ENCODE measurements at places on chromosomes 3 and 15.

- no peak for DNase-seq
Measured at GRCh38 chr3:42052132-42052483, 39.0 kb upstream of the TRAK1 start.

GRCh38 chr15:43648649-43649429 is at the start of gene CATSPER2:
TSS of gene CATSPER2 (minus strand) at chr15:43648844. CDS start at chr15:43648061, 783 bp downstream.
- DNase-seq = no peak

DNA sequence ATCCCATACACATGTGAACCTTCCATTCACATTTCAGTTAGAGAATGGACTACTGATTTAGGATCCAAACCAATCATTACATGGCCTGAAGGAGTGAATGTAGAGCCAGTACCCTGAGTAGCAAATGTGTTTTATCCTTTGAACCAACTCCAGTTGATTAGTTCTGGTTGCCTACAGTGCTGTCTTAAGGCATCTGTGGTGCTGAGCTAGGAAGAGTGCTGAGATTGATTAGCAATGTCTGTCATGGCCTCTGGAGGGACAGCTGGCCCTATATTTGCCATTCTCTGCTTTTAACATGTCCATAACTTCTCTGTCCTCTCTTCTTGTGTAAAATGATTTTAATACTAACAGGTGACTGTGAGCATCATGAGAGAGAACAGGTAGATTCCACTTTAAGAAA is 11.1 kb downstream of the LRTM1 start:
- DNase-seq = no peak

DNA sequence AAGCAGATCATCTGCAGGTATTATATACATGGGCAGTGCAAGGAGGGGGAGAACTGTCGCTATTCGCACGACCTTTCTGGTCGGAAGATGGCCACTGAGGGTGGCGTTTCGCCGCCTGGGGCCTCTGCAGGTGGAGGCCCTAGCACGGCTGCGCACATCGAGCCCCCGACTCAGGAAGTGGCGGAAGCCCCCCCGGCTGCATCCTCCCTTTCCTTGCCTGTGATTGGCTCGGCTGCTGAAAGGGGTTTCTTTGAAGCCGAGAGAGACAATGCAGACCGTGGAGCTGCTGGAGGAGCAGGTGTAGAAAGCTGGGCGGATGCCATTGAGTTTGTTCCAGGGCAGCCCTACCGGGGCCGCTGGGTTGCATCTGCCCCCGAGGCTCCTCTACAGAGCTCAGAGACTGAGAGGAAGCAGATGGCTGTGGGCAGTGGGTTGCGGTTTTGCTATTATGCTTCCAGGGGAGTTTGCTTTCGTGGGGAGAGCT is 639 bp downstream of the MKRN3 start:
- DNase-seq = peak; percentile 1

DNA sequence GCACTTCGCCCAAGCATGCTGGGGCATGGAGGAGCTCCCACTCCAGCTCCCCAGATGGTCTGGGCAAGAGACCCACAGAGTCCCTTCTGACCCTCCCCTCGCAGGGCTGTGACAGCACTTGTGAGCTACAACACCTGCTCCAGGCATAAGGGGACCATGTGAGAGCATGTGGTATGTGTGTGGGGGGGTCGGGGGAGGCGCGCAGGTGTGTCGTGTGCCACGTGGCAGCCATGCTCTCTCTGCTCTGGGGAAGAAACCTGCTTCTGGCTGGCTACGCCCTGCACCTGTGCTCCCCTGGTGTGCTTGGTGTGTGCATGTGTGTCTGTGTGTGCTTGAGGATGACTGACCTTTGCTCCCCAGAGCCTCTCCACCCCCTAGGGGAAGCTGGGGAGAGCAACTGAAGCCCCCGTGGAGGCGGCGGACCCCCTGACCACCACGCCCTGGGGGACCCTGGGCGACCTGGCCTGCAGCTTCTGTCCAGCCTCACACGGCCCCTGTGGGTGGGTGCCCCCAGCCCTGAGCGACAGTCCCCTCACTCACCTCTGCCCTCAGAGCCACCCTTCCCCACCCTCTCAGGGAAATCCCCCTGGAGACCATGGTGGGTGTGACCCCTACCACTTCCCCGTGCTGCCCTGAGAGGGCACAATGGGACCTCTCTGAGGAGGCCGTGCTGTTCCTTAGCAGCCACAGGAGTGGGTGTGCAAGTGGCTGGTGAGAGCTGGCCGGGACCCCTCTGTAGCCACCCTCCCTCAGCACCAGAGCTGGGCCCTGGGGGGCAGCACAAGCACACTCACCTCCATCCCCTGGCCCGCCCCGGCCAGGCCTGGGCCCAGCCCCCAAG is 16.6 kb upstream of the SEC13 start:
- DNase-seq = no peak

DNA sequence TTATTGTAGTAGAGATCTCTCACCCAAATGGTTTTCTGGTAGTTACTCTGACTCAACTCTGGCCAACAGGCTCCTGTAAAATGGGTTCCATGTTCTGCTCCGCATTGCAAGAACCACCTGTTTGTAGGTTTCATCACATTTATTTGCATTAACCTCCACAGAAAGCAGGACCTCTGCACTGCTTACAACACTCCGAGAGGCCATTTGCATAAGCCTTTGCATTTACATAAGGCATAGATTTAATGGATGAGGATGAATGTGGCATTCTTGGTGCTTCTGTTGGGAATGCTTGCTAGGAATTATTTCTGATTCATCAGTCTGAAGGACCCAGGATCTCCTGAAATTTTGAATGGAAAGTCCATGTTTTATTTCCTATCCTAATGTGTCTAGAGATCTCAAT is 320.1 kb downstream of the ZNF621 start:
- no peak for DNase-seq

GRCh38 chr3:123586131-123586530 is 1.3 kb upstream of the HACD2 start:
- peak; percentile 27 for DNase-seq

DNA sequence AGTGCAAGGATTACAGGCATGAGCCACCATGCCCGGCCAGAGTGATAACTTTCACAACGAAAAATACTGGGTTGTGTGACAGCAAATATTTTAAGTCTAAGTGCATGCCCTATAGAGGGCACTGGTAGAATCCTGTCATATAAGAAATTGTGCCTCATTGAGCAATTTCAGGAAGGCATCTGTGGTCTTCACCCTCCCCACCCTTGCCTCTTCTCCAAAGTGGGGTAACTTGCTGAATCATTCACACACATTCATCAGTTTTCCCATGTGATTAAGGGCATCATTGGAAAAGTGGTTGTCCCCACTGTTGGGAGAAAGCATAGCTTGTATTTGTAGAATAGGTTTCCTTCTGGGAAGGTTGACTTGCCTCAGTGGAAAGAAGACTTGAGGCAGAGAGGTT is 9.2 kb downstream of the MITF start:
- no peak for DNase-seq

DNA sequence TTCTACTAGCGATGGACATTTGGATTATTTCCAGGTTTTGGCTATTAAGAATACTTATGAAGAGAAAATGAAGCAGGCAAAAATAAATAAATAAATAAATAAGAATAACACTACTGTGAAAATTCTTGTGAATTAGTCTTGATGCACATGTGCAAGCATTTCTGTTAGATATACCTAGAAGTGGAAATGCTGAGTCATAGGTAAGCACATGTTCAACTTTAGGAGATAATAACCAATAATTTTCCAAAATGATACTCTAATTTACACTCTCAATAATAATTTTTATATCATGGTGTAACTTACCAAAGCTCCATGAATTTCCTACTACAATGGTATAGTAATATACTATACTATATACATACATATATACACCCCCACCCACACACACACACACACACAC is 23.4 kb downstream of the EMC4 start:
- no peak for DNase-seq

DNA sequence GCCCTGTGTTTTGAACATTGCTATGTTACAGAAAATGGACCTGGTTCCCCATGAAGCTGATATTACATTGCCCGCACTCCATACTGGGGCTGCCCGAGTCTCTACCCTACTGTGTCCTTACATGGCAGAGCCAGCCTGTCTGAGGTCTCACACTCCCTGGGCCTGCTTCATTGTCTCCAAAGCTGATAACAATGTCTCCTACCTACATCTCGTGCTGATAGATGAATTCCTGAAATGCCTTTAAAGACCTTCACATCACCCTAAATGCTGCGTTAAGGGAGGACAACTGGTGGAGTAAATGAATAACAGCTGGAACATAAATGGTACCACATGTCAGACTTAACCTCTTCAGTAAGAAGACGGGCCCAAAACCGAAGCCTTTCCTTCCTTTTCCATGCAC is 62.9 kb upstream of the PTX3 start:
- no peak for DNase-seq

- no peak for DNase-seq
Measured at GRCh38 chr3:185647134-185647879, 61.2 kb downstream of the SENP2 start.

GRCh38 chr15:40766906-40767837 is 2.6 kb upstream of the C15orf62 start:
- no peak for DNase-seq

- no peak for DNase-seq
Measured at GRCh38 chr3:134711284-134711683, 60.5 kb upstream of the KY start.

DNA sequence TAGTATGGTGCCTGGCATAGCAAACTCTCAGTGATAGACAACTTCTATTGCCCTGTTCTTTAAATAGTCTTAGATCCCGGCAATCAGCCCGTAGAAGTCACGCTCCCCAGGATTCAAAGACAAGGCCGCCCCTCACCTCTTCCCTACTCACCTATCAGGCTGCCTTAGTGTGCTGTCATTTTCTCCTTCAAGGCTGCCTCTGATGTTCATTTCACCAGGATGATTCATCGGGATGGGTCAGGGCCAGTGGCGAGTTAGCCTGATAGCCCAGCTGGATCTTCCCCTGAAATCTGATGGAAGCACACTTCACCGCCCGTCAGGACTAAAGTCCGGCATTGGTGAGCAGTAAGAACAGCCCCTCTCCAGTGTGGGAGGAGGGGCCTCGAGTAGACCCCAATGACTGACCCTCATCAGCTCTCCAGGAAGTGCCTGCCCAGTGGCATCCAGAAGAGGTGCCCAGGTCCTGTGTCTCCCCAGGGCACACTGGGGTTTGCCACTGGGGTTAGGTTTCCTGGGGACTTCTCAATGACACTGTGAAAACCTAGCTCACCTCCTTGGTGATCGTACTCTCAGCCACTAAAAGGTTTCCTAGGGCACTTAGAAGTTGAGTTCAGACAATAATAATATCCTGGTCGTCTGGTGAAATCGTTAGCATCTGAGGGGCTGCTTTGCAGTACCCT is 37.5 kb downstream of the TPM1 start:
- DNase-seq = no peak

- no peak for DNase-seq
Measured at GRCh38 chr15:60093273-60094067, 89.4 kb downstream of the FOXB1 start.

DNA sequence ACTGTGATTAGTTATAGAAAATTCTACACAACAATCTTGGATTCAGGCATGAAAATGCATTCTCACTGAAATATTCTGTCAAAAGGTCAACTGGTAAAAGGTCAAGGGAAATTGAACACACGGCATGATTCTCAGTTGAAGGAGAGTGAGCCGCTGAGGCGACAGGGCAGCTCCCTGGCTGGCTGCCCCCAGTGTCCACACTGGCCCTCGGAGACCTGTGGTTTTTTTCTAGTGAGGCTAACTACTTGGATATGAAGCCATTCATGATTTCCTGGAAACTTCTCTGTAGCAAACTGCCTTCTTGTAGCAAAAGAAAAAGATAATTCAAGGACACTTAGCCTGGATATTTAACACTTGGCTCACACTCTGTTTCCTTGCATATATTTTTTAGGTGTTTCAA is 37.2 kb downstream of the AADACL2 start:
- no peak for DNase-seq

- DNase-seq = no peak
Measured at GRCh38 chr3:39028546-39028945, 23.2 kb downstream of the SCN11A start.

GRCh38 chr15:43776101-43776717 is 557 bp downstream of the ELL3 start:
- DNase-seq = no peak

DNA sequence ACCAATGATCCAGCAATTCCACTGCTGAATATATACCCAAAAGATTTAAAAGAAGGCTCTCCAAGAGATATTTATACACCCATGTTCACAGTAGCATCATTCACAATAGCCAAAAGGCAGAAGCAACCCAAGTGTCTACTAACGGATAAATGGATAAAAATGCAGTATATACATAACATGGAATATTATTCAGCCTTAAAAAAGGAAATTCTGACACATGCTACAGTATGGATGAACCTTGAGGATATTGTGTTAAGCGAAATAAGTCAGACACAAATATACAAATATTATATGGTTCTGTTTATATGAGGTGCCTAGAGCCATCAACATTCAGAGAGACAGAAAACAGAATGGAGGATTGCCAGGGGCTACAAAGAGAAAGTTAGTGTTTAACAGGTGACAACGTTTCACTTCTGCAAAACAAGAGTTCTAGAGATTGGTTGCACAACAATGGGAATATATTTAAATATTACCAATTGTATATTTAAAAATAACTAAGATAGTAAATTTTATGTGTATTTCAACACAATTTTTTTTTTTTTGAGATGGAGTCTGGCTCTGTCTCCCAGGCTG is 69.4 kb downstream of the STAG1 start:
- no peak for DNase-seq

DNA sequence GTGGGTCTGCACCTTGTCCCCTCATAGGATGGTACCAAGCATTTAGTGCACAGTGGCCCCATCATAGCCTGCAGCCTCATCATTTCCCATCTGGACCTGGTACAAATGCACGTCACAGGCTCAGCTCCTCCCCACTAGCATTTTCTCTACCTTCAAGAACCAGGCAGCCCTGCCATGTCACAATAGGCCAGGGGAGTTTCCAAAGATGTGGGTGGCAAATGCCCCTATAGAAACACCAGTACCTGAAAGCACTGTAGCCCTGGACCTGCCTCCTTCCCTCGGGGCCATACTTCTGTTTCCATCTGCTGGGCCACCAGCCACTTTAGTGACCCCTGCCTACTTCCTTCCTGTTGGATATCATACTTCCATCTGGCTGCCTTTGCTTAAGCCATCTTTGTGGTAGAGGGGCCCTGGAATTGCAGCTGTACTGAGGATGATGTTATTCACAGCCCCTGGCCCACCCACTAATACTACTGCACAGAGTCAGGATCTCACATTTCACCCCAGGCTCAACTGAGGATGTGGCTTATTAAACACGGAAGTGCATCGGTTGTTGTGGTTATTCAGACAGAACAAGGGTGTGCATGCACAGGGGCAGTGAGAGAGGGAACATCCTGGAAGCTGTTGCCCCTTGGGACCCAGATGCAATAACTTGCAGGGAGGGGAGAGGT is 3.8 kb downstream of the TCTA start:
- peak; percentile 50 for DNase-seq

GRCh38 chr3:188266562-188267274 is 112.8 kb downstream of the LPP start:
- no peak for DNase-seq

DNA sequence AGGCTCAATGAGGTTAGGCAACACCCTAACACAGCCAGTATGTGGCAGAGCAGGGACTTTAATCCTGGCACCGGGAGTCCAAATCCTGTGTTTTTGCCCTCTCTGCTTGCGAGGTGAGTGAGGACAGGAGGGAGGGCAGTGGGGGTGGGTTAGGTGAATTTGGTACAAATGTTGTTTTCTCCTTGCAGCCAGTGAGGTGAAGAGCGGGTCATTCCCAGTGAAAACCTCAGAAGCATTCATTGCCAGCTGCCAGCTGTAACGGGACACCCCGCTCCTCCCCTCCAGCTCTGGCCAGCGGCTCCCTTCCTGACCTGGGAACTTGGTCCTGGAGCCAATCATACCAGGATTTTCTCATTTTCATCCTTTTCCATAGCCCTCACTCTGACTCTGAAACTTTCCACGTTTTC is 45.7 kb upstream of the RAB6B start:
- no peak for DNase-seq

All from stimulated activated CD4-positive, alpha-beta T cell treated with anti-CD3 and anti-CD28 coated beads, Interleukin-15, amount 100 ng/mL, for 48 hours (primary cell).